ENCODE measurements at places on chromosomes 6 and 20. TPM values are rescaled to one million over a fixed set of nuclear protein-coding genes. Genes with fewer than 3 reads are reported as not detected.

The C20orf202 gene
- total RNA-seq, result 0.41 TPM

The SIRPD gene
- not detected for total RNA-seq

The SMOC2 gene
- total RNA-seq, result 4.9 TPM

The CYB5R4 gene
- total RNA-seq, result 6.9 TPM

The GJA1 gene
- 91.3 TPM for total RNA-seq
